ENCODE measurements at places on chromosomes 7 and 10. TPM values are rescaled to one million over a fixed set of nuclear protein-coding genes. Genes with fewer than 3 reads are reported as not detected.

AKR1C2 gene
- 15.3 TPM for total RNA-seq

FRMPD2 gene
- total RNA-seq: under 0.01 TPM

SEPTIN7 gene
- 80.4 TPM for total RNA-seq

HABP2 gene
- total RNA-seq: under 0.01 TPM

PDE6C gene
- not detected for total RNA-seq

ADO gene
- total RNA-seq: 8.7 TPM

KIAA1549 gene
- total RNA-seq: 2.4 TPM
